ENCODE measurements at places on chromosomes 3 and 15.

GRCh38 chr15:72037321-72037720 is 80.6 kb downstream of the MYO9A start:
- DNase-seq = no peak

DNA sequence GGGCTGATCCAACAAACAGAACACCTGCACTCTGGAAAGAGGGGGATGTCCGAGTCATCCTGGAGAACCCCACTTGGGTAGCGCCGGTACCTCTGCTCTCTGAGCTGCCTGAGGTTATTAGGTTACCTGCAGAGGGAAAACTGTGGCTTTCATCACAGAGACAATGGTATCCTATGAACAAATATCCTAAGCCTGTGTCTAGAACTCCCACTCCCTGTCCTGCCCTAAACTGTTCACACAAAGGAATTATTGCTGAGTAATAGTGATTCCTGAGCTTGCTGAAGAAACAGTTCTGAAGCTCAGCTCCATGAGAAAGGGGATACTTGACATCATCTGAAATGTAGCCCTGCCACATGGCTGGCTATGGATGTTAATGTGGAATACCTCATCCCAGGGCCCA is 31.9 kb upstream of the WNT5A start:
- no peak for DNase-seq

DNA sequence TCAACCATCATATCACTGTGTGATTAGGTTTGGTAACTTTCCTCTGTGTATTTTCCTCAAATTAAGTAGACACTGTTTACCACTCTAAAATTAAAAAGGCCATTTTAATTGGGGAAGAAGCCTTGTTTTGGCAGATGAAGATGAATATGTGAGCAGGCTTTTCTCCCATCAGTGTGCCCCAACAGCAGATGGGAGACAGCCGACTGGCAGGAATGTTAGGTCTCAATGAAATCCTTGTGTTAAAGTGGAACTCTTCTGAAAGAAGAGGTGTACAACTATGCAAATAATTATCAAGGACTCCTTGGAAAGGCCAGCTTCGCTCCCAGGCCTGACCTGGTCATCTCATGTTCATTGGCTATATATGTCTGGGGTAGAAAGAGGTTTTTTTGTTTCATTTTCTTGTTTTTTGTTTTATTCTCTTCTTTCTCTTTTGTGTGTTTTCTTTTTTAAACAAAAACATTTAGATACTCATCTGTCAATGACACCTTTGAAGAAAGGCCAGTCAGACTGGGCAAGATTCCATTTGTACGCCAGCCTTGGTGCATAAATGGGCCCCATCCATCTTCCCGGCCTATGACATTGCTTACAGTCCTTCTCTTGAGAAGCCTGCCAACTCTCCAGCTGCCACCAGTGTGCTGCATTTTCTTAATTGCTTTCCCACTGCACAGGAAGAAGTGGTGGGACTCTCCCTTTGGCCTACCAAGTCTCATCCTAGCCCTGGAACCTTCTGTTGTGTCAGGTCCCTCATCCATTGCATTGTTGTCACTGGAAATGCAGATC is 25.8 kb downstream of the LRTM1 start:
- no peak for DNase-seq

DNA sequence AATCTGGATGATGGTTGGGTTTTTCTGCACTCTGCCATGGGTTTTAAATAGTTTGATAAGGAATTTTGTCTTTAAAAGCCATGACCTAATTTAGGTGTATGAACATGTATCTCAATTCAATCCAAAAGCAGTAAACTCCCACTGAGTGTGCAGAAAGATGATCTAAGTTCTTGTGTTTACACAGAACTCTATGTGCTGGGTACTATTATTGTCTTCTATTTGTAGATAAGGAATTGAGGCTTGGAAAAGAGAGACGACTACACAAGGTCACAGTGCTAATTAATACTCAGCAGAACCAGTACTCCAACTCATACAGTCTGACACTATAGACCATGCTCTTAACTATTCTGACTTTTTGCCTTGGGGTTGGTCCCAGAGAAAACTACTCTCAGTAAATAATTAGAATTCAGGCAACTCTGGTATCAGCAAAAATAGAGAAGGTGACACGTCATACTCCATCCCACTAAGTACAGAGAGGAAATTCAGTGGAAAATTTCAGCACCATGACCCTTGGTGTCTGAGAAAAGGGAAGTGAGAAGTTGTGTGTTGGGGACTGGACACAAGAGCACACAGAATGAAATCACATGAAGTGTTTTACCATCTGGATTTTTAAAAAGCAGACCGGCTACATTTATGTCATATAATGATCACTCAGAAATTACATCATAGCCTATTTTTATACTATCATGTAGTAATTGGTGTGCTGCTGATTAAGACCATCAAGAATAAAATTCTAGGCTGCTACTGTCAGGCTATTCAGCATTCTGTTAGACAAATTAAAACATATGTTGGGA is 18.3 kb upstream of the MYH15 start:
- peak; percentile 12 for DNase-seq

GRCh38 chr15:89002281-89002761 is 85.9 kb upstream of the ABHD2 start:
- DNase-seq = no peak

- DNase-seq = no peak
These were observed 75.7 kb upstream of the GBE1 start for GRCh38 chr3:81837071-81837593.

Measured in hindlimb muscle (tissue), 1 donor.